ENCODE measurements at places on chromosomes 5 and 9. TPM values are rescaled to one million over a fixed set of nuclear protein-coding genes. Genes with fewer than 3 reads are reported as not detected.

PCDHB10 gene
- 5.3 TPM for total RNA-seq

FTMT gene
- not detected for total RNA-seq

TOR4A gene
- 5.0 TPM for total RNA-seq

PCDHGA7 gene
- total RNA-seq, result 9.1 TPM

CARTPT gene
- 7.1 TPM for total RNA-seq

DNA sequence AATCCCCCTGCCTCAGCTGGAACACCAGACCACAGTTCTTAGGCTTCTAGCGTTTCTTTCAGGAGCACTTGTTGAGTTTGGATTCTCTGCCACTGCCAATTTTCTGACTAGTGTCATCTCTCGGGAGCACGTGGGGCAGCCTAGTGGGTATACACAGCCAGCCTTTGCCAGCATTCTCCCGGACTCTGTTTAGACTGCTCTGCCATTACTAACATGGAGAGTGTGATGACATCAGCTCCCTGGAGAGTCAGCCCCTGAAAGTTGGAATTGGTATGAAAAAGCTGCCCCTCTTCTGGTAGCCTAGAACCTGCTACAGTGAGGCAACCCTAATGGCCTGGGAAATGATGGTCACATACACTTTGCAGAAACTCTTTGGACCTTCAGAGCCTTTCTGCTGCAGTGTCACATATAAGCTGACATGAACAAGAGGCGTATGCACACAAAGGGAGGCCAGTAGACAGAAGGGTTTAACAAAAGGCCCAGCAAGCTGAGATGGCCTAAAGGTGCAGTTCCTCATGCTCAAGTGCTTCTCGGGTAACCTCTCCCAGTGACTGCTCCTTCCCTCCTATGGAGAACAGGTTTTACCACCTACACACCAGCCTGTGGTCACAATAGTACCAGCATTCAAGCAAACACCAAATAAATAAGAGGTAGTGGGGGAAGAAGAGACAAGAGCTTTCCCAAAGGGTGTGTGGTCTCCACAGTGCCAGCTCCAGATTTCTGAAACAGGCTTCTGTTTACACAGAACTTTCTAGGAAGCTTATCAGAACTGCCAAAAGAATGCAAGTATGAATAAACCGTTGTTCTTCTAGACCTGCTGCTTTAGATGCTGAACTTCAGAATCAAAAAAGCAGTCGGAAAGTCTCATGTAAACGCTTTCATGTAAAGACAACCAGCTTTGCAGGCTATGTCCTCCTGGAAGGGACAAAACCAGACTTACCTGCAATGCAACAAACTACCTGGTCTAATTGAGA lies 16.5 kb downstream of the SPACA9 start:
- H3K27ac ChIP-seq, result no peak overlapping the region
- DNase-seq, result no peak
- no peaks in the 10 kb centered on the region for H3K27me3 ChIP-seq
- peaks cover 54% of the 10 kb centered on the region for H3K36me3 ChIP-seq
- no peaks in the 10 kb centered on the region for H3K4me1 ChIP-seq

DNA sequence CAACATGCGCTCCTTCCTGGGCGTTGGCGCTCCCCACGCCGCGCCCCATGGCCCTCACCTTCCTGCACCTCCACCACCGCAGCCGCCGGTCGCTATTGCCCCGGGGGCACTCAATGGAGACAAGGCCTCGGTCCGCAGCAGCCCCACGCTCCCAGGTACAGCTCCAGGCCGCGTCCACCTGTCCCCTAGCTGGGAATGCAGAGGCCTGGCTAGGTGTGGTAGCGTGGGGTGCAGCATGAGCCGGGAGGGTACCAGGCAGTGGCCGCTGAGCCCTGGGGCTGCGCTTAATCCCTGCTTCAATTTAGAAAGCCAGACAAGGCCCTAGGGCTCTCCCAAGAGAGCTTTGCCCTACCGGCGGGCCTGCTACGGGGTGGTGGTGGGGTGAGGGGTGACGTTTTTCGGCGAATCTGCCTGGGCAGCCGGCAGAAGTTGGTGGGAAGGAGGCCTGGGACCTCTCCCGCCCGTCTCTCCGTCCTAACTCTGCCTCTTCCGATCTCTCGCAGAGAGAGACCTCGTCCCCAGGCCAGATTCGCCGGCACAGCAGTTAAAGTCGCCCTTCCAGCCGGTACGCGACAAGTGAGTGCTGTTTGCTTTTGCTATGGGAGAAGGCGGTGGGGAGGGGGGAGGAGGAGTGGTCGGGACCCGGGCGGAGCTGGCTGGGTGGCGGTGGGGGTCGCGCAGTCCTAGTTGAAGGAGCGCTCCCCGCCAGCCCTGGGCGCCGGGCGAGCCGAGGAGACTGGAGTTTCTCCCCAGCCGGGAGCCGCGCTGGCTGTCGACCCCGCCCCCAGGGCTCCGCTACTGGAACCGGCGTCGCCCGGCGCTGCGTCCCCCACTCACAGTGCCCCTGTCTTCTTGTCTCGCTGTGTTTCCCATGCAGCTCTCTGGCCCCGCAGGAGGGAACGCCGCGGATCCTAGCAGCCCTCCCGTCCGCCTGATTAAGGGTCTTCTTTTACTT lies 4.8 kb downstream of the IRX1 start:
- no peak overlapping the region for H3K27ac ChIP-seq
- no peaks in the 10 kb centered on the region for H3K36me3 ChIP-seq
- no peak for DNase-seq

GRCh38 chr9:107249665-107250285 lies 33.3 kb upstream of the RAD23B start:
- no peak for DNase-seq
- no peak overlapping the region for H3K27ac ChIP-seq
- no peak overlapping the region for H3K4me3 ChIP-seq

DNA sequence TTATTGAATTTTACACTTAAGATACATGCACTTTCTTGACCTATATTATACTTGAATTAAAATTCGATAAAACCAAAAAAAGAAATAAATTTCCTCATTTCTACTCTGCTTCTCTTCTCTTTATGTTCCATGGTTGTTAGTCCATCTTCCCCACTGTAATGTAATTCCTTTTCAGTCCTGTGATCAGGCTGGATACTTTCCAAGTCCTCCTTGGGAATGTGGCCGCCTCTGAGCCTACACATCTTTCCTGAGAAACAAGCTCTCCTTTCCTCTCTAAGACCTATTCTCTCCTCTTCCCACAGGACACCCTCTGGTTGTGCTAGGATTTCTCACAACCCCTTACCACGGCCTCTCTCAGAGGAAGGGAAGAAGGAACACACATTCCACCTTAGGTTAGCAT lies 285.1 kb downstream of the DNAH5 start:
- H3K27ac ChIP-seq, result no peak overlapping the region
- DNase-seq, result no peak
- H3K4me1 ChIP-seq, result no peaks in the 10 kb centered on the region
- H3K36me3 ChIP-seq, result no peaks in the 10 kb centered on the region

DNA sequence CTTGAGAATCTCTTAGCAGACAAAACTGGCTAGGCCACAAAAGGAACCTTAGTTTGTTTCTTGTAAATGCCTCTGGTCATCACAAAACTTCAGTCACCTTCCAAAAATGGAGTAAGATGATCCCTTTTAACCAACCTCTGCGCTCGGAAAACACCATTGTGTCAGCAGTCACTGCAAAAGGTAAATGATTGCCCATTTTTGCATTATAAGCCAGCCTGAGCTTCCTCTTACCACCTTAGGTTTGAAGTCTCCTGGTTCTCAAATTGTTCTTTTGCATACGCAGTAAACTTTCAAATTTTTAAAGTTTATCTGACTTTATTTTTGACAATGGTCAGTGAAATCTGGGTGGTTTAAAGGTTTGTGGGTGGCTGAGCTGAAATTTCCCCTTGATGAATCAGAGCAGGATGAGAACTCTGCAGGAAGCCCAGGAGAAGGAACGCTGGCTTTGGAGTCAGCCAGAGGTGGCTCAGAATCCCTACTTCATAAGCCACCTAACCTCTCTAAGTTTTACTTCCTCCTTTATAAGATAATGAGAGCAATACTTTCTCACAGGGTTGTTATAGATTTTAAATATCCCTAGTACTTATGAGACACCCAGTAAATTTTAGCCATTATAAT lies 131.4 kb downstream of the MED10 start:
- H3K36me3 ChIP-seq, result no peaks in the 10 kb centered on the region
- H3K27ac ChIP-seq, result no peak overlapping the region
- DNase-seq, result peak; percentile 37
- H3K4me1 ChIP-seq, result no peaks in the 10 kb centered on the region
- H3K4me3 ChIP-seq, result no peak overlapping the region
- no peaks in the 10 kb centered on the region for H3K27me3 ChIP-seq

DNA sequence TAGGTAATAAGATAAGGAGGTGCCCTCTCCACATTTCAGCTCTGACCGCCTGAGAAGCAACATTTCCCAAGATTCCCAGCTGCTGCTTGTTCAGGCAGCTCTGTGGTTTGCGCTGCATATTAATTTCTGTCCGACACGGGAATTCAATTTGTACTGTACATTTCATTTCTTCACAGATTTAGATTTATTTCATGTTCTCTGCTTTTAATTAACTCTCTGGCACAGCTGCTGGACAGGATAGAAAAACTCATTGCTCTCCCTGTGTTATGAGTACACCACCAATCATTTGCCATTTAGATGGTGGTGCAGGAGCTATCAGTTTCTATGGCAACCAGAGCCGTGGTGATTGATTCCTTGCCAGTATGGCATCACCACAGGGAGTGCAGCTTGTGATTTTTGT lies 558.5 kb downstream of the DMRTA1 start:
- H3K27ac ChIP-seq, result no peak overlapping the region
- H3K27me3 ChIP-seq, result no peaks in the 10 kb centered on the region
- H3K4me3 ChIP-seq, result no peak overlapping the region
- no peak for DNase-seq
- no peaks in the 10 kb centered on the region for H3K4me1 ChIP-seq

- H3K36me3 ChIP-seq, result peaks cover 18% of the 10 kb centered on the region
- peaks cover 97% of the 10 kb centered on the region for H3K4me1 ChIP-seq
- H3K4me3 ChIP-seq, result no peak overlapping the region
- DNase-seq, result no peak
- H3K27me3 ChIP-seq, result no peaks in the 10 kb centered on the region
- H3K27ac ChIP-seq, result peak overlapping the region; percentile 57
Measured at GRCh38 chr5:150517272-150518152, 9.6 kb downstream of the NDST1 start.

DNA sequence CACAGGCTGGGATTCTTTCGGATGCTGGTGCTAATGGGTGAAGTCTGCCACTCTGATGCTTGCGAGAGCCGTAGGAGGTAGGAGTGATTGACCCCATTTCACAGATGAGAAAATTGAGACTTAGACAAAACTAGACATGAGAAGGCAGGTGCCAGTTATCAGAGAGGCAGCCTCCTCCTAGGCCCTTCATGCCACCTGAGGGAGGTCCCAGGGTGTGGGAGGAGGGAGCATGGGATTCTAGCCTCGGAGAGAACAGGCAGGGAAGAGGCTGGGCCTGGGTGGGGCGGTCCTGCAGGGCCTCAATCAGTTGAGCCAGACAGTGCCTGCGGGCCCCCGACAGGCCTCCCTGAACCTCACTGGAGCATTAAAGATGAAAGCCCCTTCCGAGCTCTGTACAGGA lies 112.4 kb downstream of the COL23A1 start:
- H3K36me3 ChIP-seq, result no peaks in the 10 kb centered on the region
- no peak overlapping the region for H3K4me3 ChIP-seq
- H3K27ac ChIP-seq, result no peak overlapping the region

- H3K4me3 ChIP-seq, result no peak overlapping the region
- no peaks in the 10 kb centered on the region for H3K36me3 ChIP-seq
- H3K27me3 ChIP-seq, result no peaks in the 10 kb centered on the region
- H3K27ac ChIP-seq, result no peak overlapping the region
- no peaks in the 10 kb centered on the region for H3K4me1 ChIP-seq
Measured at GRCh38 chr5:121088341-121088740, 624.2 kb downstream of the PRR16 start.

DNA sequence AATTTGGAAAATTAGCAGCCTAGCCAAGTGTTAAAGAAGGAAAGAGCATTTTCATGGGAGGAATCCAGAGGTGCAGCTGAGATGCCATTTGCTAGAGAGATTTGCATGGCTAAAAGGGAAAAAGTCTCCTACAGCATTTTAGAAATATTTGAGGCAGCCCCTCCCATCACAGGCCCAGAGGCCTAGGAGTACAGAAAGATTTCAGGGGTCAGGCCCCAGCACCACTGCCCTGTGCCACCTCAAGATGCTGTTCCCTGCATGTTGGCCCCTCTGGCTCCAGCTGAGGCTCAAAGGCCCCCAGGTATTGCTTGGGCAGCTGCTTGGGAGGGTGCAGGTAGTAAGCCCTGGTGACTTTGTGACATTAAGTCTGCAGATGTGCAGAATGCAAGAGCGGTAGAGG lies 26.9 kb upstream of the NPR3 start:
- no peak for DNase-seq
- H3K27ac ChIP-seq, result no peak overlapping the region

DNA sequence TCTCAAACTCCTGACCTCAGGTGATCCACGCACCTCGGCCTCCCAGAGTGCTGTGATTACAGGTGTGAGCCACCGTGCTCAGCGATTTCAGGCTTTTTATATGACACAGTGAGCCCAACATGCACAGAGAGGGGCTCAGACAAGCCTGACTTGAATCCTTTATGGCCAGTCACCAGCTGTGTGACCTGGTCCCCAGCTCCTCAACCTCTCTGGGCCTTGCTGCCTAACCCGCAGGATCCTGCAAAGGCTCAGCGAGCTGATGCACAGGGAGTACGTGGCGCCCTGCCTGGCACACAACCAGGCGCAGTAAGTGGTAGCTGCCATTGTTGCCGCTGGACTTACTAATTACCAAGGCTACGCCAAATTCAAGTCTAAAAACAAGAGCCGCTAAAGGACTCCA lies 16.6 kb upstream of the NCS1 start:
- H3K4me3 ChIP-seq, result no peak overlapping the region
- no peak for DNase-seq
- H3K27me3 ChIP-seq, result no peaks in the 10 kb centered on the region
- no peaks in the 10 kb centered on the region for H3K36me3 ChIP-seq

- H3K4me3 ChIP-seq, result no peak overlapping the region
- H3K27me3 ChIP-seq, result peaks cover 23% of the 10 kb centered on the region
- no peaks in the 10 kb centered on the region for H3K4me1 ChIP-seq
- no peak overlapping the region for H3K27ac ChIP-seq
- no peaks in the 10 kb centered on the region for H3K36me3 ChIP-seq
Measured at GRCh38 chr5:80555099-80555498, 15.0 kb downstream of the ANKRD34B start.

- no peak overlapping the region for H3K4me3 ChIP-seq
- H3K27me3 ChIP-seq, result no peaks in the 10 kb centered on the region
- H3K27ac ChIP-seq, result no peak overlapping the region
- no peaks in the 10 kb centered on the region for H3K36me3 ChIP-seq
Measured at GRCh38 chr5:127409246-127409917, 108.1 kb upstream of the PRRC1 start.

DNA sequence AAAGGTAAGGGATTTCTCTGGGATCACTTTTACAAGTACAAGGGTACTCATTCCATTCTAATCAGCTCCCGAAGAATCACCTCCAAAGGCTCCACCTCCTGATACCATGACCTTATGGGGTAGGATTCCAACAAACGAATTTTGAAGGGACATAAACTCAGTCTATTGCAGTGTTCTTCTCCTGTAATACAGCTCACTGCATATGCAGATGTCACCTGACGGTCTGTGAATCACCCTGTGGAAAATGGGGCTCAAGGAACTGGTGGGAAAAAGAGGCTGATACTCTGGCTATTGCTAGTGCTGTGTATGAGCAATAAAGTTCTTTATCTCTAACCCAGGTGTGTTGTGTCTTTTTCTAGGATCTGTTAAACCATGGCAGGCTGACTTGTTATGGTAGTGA lies 42.4 kb upstream of the CCDC112 start:
- H3K27me3 ChIP-seq, result no peaks in the 10 kb centered on the region
- no peak overlapping the region for H3K4me3 ChIP-seq
- no peaks in the 10 kb centered on the region for H3K36me3 ChIP-seq
- no peak for DNase-seq
- no peak overlapping the region for H3K27ac ChIP-seq

GRCh38 chr5:94057655-94058054 lies 316.3 kb upstream of the POU5F2 start:
- no peak for DNase-seq
- no peak overlapping the region for H3K4me3 ChIP-seq
- peaks cover 11% of the 10 kb centered on the region for H3K4me1 ChIP-seq
- H3K27ac ChIP-seq, result no peak overlapping the region
- no peaks in the 10 kb centered on the region for H3K36me3 ChIP-seq

Data from esophagus muscularis mucosa (tissue), 4 donors.